Vagina (tissue), 2 donors: ENCODE measurements at places on chromosomes 11 and 22.

DNA sequence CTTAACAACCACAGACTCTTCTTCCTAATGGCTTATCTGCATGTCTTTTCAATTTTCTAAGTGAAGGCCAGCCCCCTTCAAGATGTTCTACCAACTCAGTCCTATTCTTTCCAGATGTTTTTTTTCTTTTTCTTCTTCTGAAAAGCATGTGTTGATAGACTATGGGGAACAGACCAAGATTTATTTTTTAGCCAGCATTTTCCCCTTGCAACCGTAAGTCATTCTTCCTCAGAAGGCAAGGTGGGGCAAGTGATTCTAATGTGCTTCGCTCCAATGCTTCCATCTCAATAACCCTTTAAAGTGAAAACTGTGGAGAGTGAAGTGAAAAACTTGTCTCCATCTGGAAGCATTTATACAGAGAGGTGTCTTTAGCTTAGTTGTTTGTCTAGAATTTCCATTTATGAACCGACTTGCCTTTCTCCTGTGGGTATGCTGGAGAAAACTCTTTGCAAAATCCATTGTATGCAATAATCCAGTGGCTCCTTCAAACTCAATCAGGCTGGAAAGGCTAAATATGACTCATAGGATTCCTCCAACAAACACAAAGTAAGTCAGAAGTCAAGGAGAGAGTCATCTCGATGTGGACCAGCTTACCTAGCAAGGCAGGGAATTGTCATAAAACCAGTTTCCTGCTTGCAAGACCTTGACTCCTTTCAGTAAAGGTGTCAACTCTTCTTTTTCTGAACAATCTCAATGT lies 83.7 kb downstream of the MAML2 start:
- DNase-seq: no peak

- DNase-seq: no peak
These were observed 13.1 kb downstream of the LARGE2 start for GRCh38 chr11:45935349-45936064.

DNA sequence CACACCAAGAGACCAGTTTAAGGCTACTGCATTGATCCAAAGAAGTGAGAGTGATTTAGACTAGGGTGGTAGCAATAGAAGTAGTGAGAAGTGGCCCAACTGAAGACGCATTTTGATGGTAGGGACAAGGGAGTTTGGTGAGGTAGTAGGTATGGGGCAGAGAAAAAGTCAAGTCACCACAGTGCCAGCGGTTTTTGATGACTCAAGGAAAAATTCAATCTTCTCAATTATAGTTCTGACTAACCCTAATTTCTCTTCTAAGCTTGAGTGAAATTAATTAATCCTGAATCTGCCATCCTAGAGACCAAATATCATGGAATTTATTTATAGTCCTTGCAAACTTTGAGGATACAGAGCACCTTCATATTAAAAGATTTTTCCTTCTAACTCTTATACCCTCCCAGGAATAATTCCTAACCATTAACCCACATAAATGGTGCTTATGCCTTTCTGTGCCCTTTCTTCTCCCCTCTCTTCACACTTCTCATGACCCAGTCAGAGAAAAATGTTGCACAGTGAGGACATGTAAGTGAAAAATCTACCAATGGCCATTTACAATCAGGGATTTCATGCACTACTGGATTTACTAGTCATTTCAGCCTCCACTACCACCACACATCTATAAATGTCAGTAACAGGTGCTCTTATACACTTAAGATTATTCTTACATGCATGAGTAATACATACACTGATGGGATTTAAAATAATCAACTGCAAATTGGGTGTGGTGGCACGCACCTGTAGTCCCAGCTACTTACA lies 45.9 kb upstream of the ARHGAP32 start:
- no peak for DNase-seq

- no peak for DNase-seq
These were observed 6.4 kb downstream of the PLA2G3 start for GRCh38 chr22:31133911-31134310.

DNA sequence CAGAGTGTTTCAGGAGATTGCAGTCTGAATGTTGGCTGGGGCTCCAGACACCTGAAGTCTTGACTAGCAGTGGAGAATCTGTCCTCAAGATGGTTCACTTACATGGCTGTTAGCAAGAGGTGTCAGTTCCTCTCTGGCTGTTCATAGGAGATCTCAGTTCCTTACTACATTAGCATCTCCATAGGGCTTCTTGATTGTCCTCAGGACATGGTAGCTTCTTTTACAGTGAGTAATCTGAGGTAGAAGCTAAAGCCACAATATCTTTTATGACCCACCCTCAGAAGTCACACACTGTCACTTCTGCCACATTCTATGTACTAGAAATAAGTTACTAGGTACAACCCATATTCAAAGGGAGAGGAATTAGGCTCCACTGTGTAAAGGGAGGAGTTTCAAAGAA lies 10.5 kb upstream of the PATL1 start:
- no peak for DNase-seq
